ENCODE measurements at places on chromosomes 16 and 17. TPM values are rescaled to one million over a fixed set of nuclear protein-coding genes. Genes with fewer than 3 reads are reported as not detected.

Gene WSCD1
- total RNA-seq = not detected

Gene EDC4
- 48.5 TPM for total RNA-seq

Gene SKAP1
- total RNA-seq = not detected

Gene CRYBA1
- total RNA-seq = not detected

Gene KNOP1
- 11.8 TPM for total RNA-seq

Gene SPN
- total RNA-seq = not detected

Gene PKMYT1
- 11.0 TPM for total RNA-seq

- no peak overlapping the region for H3K4me3 ChIP-seq
- no peak for DNase-seq
- H3K36me3 ChIP-seq = peaks cover 54% of the 10 kb centered on the region
Measured at GRCh38 chr17:38917259-38917658, 8.2 kb upstream of the LASP1NB start.

DNA sequence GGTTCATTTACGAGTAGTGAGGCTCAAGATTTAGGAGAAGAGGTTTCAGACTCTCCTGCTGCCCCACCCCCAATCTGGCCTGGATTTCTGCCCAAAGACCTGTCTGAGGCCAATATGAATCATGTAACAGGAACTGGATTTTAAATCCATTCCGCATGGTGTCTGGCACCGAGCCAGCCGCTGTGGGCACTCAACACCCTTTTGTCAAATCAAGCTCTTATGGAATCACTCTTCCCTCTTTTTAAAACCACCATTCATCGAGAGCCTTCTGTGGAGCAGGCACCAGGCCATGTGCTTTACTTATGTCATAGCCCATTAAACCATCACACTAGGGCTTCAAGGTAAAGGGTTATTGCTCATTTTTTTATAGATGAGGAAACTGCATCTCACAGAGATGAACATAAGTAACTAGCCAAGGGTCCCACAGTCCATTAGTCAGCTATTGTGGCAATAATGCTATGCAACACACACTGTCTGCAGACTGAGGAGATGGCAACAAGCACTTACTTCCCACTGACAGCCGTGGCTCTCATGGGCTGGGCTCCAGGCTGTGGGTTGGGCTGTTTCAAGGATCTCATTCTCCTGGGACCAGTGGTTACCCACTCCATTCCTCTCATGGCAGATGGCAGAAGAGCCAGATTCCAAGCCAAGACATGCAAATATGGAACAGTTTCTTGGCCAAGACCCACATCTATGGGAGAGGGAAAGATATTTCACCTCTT, 93.6 kb downstream of the WSCD1 start:
- no peak for DNase-seq
- no peaks in the 10 kb centered on the region for H3K36me3 ChIP-seq
- H3K27ac ChIP-seq = no peak overlapping the region

DNA sequence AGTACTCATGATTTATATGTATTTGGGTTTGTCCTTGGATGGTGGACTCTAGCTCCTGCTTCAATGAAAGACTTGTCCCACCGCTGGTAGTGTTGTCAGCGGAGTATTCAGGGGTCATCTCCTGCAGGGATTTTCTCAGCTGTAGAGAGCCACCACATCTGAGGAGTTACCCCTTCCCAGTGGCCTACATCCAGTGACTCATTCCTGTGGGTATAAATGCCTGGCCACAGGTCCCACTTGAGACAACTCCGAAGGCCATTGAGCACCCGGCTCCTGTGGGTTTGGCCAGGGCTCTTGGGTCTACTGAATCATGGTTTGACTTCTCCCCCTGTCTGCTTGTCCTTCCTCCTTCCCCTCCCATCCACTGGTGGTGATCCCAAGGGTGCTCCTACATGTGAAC, 34.6 kb upstream of the WSB1 start:
- H3K27ac ChIP-seq = no peak overlapping the region
- no peaks in the 10 kb centered on the region for H3K36me3 ChIP-seq
- DNase-seq = no peak
- peaks cover 10% of the 10 kb centered on the region for H3K4me1 ChIP-seq
- 0 out of 2 replicates have a peak, but pooled peaks cover 6% of the 10 kb centered on the region for H3K27me3 ChIP-seq

DNA sequence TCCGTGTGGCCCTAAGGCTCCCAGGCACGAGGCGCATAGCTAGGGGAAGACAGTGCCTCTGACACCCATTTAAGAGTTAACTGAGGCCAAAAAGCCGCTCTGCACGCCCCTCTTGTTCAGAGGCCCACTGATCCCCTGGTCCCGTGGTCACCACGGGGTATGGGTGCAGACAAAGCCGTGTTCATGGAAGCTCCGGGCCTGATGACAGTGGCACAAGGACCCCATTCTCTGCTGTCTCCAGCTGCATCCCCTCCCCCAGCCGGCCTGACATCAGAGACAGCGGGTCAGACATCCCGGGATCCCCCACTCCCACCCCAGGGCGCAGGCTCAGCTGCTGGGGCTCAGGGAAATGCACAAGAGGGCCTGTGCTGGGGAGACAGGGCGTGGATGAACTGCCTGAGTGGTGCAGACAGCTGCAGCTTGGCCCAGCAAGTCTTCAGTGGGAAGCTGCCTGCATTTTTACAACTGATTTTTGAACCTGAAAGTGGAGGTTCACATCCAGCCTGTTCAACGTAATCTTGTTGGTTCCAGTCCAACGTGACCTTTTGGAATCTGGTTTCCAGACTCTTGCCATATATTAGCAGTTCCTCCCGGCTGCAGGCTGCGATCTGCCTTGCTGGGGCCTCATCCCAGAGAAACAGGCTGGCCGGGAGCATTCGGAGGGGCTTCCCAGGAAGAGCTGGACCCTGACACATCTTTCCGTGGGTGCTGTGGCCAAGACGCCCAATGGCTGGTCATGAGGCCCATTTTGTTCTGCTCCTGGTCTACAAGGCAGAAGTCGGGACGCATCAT, 9.7 kb upstream of the BAHCC1 start:
- no peak for DNase-seq
- no peaks in the 10 kb centered on the region for H3K27me3 ChIP-seq
- no peaks in the 10 kb centered on the region for H3K36me3 ChIP-seq
- no peak overlapping the region for H3K27ac ChIP-seq
- H3K4me1 ChIP-seq = peaks cover 4% of the 10 kb centered on the region

- no peak for DNase-seq
- H3K27me3 ChIP-seq = no peaks in the 10 kb centered on the region
- no peak overlapping the region for H3K4me3 ChIP-seq
- no peaks in the 10 kb centered on the region for H3K36me3 ChIP-seq
- H3K4me1 ChIP-seq = no peaks in the 10 kb centered on the region
Measured at GRCh38 chr17:58320570-58321323, 7.8 kb downstream of the TSPOAP1 start.

DNA sequence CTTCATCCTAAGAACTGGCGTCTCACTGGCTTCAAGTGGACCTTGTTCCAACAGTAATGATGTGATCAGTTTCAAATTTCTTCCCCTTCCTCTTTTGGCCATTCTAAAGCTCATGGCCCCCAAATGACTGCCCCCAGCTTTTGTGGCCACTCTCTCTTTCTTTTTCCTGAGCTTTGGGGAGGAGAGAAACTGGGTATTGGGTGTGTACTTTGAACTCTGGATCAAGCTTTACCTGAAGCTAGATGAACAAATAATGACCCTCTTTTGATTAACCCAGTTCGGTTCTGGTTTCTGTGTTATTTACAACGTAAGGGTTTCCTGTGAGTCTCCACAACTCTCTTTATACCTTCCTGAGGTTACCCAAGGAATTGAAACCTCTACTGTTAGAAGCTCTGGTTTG, 132.7 kb downstream of the FTO start:
- no peaks in the 10 kb centered on the region for H3K27me3 ChIP-seq
- H3K4me3 ChIP-seq = no peak overlapping the region
- H3K27ac ChIP-seq = no peak overlapping the region
- no peaks in the 10 kb centered on the region for H3K4me1 ChIP-seq
- H3K36me3 ChIP-seq = no peaks in the 10 kb centered on the region

DNA sequence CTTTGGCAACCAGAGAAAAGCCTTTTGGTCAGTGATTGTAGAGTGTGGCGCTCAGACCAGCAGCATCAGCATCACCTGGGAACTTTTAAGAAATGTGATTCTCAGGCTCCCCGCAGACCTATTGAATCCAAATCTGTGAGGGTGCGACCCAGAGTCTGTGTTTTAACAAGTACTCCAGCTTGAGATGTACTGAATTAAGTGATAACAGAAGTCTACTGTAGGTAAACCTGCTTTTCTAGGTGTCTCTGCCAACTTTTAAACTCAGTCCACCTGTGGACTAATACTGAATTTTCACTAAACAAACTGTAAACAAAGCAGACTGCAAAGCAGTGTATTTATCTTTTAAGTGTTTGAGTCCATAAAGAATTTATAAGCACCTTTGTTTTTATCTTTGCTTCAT, 43.6 kb downstream of the NUP93 start:
- no peaks in the 10 kb centered on the region for H3K36me3 ChIP-seq
- H3K27me3 ChIP-seq = no peaks in the 10 kb centered on the region
- H3K4me1 ChIP-seq = peaks cover 23% of the 10 kb centered on the region
- no peak overlapping the region for H3K4me3 ChIP-seq
